ENCODE measurements at places on chromosomes 11 and 22.

DNA sequence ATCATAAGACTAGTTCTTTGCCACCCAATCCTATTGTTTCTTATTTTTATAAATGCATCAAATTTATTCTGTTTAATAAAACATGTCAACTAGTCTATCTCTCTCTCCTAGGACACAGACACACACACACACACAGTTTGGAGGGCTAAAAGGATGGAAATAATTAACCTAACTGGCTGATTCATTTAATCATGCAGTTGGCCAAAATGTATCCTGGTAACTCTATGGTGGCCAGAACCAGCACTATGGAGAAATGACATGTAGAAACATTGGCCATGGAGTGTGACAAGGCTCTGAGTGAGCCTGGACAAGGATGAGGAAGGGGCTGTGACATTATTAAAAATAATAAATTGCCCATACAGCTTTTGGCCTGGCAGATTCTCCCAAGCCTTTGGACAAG lies 64.1 kb downstream of the CLPB start:
- no peak for DNase-seq

- no peak for DNase-seq
These were observed 3.5 kb upstream of the POU2F3 start for GRCh38 chr11:120236169-120237107.

DNA sequence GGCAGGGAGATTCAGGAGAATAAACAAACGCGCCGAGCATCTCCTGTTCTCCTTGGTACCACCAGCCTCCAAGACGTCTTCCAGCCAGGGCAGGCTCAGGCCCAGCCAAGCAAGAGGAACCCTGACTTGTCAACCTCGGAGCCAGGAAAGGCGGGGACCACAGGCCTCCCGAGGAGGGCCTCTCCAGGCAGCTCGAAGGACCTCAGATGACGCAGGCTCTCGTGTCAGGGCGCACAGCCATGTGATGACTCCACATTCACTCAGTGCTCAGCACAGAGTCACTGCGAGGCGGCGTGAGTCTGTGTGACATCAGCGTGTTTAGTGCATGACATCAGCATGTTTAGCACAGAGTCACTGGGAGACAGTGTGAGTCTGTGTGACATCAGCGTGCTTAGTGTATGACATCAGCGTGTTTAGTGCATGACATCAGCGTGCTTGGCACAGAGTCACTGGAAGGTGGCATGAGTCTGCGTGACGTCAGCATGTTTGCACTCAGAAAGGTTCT lies 241.4 kb downstream of the BRD1 start:
- no peak for DNase-seq

DNA sequence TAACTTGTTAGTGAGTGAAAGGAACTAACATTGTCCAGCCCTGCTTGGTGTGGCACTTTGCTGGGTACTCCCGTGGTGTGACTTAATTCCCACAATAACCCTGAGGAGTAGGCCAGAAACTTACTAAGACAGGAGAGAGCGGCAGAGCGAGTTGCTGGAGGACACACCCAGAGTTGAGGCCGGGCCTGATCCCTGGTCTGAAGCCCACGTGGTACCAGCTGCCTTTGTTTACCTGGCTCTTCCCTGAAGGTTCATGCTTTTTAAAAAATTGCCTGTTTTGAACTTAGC lies 594 bp downstream of the MPST start:
- DNase-seq = no peak

Measured in stimulated activated CD4-positive, alpha-beta T cell treated with anti-CD3 and anti-CD28 coated beads, Interleukin-1b, Interleukin-23, amount 100 ng/mL, for 1 hour (primary cell).